ENCODE measurements at places on chromosomes 16 and 17.

DNA sequence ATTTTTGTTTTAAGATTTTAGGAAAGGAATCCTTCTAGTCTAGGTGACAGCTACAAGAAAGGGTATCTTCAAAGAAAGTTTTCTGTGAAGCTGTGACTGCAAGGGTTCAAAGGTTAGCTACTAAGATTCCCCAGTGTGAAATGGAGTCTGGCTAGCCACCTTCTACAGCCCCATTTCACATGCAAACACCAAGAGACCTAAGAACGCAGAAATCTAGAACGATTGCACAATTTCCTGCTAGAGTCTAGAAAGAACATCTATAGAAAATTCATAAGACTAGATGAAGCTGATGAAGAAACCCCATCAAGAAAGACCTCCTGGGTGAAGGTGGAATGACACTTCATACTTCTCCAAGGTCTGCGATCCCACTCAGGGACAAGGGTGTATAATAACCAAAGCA is 77.1 kb downstream of the STX8 start:
- DNase-seq = no peak

DNA sequence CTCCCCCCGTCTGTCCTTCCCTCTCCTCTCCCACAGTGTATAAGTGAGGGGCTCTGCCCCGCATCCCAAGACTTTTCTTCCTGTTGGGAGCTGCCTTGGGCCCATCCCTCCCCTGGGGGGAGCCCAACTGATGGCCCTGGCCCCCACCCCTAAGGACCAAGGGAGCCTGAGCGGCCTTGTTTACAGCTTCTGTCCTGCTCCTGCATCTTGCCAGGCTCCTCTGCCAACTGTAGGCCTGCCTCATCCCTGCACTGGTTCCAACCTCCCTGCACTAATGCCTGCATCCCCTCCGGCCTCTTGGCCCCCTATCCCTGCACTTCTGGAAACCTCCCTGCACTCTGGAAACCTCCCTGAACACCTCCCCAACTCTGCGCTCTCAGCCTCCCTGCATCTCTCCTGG is 1.4 kb upstream of the PAGR1 start:
- no peak for DNase-seq

GRCh38 chr17:29731589-29731929 is 108.8 kb upstream of the CORO6 start:
- DNase-seq = no peak

DNA sequence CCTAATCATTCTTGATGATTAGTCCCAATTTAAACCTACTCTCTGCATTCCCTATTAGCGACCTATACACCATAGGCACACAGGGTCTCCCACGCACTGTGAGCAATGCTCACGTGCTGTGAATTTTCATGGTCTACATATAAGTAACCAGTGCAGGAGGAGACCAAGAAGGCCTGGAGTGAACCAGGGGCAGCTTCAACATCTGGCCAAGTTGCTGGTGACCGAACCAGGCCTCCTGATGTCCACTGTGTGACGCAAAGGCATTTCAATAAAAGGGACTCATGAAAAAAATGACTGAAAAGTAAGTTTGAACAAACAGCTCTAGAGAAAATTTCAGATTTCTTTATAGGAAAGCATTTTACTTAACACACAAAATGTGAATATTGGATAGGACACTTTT is 107.0 kb downstream of the ZFHX3 start:
- DNase-seq = no peak

- peak; percentile 95 for DNase-seq
These were observed 32.5 kb downstream of the HOXB1 start for GRCh38 chr17:48498164-48498850.

DNA sequence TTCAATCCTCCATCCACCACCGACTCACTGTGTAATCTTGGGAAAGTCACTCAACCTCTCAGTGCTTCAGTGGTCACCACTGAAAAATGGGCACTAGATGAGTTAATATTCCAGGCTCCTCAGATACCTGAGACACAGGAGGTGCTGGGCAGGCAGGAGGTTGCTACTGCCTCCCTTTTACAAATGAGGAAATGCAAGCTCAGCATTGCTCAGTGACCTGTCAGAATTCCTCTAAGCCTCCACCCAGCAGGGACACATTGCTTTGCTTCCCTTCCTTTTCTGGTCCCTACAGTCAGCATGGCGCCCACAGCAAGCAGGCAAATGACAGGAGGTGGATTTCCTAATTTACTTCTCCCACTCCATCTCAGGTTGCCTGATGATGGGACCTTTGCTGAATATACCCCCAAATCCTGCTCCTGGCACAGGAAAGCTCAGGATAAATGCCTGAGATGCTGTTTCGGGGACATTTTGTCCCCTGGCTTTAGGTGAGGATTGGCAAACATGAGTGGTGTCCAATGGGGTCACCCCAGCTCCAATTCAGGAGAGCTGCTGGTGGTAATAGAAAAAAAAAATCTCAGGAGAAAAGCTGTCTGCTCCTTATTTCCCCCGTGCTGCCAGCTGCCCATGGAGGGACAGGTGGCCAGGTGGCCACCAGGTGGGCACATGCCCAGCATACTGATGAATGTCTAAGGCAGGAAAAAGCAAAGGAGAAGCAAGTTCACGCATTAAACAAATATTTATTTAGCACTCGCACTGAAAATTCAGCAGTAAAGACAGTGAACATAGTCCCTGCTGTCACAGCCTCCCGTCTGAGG is 5.0 kb upstream of the KRT13 start:
- DNase-seq = no peak

GRCh38 chr17:8264836-8265542 is 15.9 kb downstream of the PFAS start:
- DNase-seq = no peak

- peak; percentile 91 for DNase-seq
These were observed 183.2 kb downstream of the C16orf78 start for GRCh38 chr16:49556606-49557446.

- DNase-seq = peak; percentile 91
These were observed 355.3 kb downstream of the TOX3 start for GRCh38 chr16:52191531-52192134.

DNA sequence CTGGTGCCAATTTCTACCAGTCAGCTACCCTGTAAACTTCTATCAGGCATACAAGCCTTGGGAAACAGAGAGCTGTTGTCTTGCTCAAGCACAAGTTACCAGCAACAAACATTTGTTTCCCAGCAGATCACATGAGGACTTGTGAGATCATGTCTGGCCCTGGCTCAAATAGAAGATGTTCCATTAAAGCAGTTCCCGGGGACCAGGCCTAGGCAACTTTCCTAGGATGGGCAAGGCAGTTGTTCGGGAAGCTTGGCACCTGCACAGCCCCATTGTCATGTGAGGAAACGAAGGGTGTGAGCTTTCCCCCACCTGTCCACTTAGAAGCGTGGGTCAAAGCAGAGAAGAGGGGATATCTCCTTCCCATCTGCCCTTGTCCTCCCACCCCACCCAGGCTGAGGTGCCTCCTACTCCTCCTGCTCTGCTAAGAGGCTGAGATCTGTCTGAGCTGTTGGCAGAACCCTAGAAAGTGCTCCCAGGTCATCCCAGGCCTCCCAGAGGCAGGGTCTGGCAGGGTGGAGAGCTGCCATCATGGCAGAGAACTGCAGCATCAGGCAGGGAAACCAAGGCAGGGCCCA is 11.2 kb upstream of the SLC47A2 start:
- DNase-seq = no peak

GRCh38 chr17:34511931-34512330 is 67.5 kb upstream of the TMEM132E start:
- no peak for DNase-seq

GRCh38 chr17:27562777-27563455 is 68.1 kb upstream of the LGALS9 start:
- no peak for DNase-seq

DNA sequence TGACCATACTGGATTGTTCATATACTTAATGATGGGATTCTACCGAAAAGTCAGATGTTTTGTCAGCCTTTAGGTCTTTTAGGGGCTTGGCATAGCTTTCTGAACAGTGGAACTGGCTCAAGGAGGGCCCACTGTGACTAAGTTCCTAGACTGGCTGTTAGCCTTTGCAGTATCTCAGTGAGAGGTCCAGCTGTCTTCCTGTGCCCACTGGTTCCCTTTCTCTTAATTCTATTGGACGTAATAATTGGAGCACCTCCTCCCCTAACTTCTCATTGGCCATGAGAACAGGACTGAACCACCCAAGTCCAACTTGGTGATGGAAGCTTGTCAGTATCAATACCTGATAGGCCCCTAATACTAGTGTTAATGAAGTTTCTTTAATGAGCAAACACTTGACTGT is 13.5 kb downstream of the KPNA2 start:
- no peak for DNase-seq

GRCh38 chr17:64622931-64623654 is 39.0 kb downstream of the SMURF2 start:
- DNase-seq = no peak

DNA sequence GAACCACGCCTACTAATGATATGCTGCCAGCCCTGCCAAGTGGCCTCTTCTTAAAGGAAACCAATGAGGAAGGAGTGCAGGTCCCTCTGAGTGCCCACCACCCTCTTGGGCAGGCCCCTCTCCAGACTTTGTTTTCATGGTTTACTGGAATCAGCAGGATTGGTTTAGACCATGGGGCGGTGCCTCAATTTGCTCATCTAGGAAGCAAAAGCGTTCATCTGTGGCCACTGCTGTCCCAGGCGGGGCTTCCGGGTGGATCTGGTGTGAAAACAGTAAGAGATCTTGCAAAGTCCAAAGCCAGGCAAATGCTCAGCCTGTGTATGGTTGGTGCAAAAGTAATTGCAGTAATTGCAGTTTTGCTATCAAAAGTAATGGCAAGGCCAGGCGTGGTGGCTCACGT is 71.3 kb downstream of the AMFR start:
- no peak for DNase-seq

- DNase-seq = no peak
These were observed 28.7 kb downstream of the SOX8 start for GRCh38 chr16:1010251-1010650.

- no peak for DNase-seq
These were observed 10.2 kb upstream of the NFATC3 start for GRCh38 chr16:68074850-68075555.

DNA sequence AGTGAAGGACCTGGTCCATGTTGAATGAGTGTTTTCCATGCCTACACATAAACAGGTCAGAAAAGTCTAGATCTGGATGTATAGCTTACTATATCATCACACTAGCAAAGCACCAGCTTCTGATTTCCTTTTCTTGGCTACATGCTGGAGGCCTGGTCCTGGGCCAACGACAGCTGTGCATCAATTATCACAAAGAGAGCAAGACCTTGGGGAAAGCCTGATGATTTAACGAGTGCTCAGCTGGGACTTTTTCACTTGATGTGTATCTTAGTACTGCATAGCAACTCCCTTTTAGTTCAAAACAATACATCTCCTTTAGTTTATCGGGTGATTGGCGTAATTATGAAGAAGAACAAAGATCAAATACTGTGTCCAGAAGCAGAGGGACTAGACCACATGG is 358.2 kb downstream of the KIF2B start:
- no peak for DNase-seq

DNA sequence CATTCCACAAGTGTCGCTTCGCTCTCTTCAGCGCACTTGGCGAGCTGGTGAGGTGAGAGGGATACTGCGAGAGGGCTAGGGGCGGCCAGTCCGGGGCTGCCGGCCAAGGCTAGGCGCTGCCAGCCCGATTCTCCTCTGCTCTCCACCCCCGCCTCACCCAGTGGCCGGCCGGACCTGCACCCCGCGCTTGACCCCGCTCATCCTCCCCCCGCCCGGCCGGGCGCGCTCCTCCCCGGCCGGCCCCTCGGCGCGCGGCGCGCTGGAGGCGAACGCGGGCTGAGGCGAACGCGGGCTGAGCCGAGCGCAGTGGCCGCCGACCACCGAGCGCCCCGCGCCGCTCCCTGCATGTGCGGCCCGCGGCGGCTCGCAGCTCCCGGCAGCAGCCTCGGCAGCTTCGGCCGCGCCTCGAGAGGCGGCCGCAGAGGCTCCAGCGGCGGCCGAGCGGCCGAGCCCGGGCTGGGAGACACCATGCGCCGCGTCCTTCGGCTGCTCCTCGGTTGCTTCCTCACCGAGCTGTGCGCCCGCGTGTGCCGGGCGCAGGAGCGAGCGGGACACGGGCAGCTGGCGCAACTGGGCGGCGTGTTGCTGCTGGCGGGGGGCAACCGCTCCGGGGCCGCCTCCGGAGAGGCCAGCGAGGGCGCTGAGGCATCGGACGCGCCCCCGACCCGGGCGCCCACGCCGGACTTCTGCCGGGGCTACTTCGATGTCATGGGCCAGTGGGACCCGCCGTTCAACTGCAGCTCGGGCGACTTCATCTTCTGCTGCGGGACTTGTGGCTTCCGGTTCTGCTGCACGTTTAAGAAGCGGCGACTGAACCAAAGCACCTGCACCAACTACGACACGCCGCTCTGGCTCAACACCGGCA is at the start of gene SHISA9:
Gene SHISA9, plus strand, starts transcription at position 2 of the 865 bp plus-strand sequence.
- no peak for DNase-seq

GRCh38 chr16:67884684-67885083 is at the start of gene NRN1L:
Gene NRN1L, plus strand, starts transcription at chr16:67884885. Its CDS starts 19 bp downstream, at chr16:67884904.
- no peak for DNase-seq

GRCh38 chr17:10117581-10118001 is 80.8 kb downstream of the GAS7 start:
- DNase-seq = no peak
